Adipocyte (in vitro differentiated cells): ENCODE measurements at places on chromosomes 2 and 18.

DNA sequence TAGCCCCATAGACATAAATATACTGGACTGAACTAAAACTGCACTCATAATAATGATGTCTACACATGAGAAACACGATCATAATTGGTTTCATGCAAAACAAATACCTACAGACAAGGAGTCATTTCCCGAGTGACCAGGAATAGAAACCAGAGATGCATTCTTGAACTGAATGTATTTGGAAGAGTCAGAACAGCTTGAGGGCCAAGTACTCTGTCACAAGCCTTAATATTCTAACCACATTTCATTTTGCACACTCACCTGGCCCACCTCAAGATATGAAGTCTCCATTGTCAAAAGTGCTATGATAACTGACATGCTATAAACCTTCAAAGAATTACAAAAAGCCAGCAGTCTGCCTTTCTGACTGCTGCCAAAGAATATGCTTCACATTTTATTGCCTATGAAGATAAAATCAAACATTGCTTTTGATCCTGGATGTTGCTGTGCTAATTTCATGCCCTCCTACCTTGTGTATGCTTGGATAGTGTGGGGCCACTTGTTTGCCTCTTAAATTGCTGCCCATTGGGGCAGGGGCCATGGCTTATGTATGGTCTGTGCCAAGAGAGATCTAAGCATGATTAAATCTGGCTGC, 18.9 kb upstream of the ASAP2 start:
- DNase-seq, result peak; percentile 67

DNA sequence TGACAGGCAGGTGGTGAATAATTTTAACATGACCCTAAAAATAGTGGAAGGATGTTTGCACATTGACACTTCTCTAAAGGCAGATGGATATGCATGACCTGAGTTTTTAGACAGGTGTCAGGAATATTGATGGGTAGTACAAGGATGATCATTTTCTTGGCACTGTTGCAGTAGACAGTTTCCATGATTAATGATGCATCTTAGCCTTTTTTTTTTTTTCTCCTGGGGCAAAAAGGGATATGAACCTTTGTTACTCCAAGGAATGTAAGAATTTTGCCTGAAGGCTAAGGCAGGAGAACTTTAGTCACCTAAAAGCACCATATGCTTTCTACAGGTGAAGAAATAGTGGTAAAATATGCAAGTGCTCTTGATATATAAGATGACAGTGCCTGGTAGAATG, 136.3 kb upstream of the CAVIN2 start:
- DNase-seq, result no peak

DNA sequence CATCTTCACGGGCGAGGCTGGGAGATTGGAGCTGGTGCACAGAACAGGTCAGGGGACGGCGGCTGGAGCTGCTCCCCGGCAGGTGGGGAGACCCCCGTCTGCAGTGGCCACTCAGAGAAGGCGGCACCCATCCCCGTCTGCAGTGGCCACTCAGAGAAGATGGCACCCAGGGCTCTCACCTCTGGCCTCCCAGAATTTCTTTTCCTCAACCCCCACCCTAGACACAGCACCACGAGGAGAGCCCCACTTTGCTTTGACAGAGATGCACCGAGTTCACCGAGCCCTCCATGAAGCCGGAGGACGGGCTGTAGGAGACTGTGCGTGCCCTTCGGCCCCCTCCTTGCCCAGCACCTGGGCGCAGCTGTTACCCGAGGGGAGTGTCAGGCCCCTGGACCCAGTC, 201.6 kb upstream of the SALL3 start:
- DNase-seq, result no peak

- DNase-seq, result no peak
These were observed 168.7 kb downstream of the GLI2 start for GRCh38 chr2:120904379-120904778.

DNA sequence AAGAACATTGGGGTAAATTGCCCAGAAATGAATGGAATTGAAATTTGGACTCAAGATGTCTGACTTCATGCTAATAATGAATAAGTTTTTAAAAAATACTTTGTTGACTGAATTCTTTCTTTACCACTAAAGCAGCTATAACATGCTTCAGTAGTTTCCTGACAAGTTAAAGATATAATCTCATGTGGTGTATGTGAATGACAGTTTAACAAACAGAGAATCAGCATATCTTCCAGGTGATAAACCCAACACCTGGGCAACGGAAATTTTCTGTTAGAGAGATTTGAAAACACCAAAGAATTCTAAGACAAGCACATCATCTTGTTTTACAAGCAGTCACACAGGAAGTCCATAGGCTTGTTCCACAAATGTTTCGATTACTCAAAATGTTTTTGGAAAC, 372.6 kb upstream of the VRK2 start:
- DNase-seq, result no peak

GRCh38 chr2:195682077-195682476, 25.1 kb downstream of the SLC39A10 start:
- no peak for DNase-seq

- DNase-seq, result no peak
These were observed 21.8 kb upstream of the DNAJC27 start for GRCh38 chr2:24993406-24994145.

DNA sequence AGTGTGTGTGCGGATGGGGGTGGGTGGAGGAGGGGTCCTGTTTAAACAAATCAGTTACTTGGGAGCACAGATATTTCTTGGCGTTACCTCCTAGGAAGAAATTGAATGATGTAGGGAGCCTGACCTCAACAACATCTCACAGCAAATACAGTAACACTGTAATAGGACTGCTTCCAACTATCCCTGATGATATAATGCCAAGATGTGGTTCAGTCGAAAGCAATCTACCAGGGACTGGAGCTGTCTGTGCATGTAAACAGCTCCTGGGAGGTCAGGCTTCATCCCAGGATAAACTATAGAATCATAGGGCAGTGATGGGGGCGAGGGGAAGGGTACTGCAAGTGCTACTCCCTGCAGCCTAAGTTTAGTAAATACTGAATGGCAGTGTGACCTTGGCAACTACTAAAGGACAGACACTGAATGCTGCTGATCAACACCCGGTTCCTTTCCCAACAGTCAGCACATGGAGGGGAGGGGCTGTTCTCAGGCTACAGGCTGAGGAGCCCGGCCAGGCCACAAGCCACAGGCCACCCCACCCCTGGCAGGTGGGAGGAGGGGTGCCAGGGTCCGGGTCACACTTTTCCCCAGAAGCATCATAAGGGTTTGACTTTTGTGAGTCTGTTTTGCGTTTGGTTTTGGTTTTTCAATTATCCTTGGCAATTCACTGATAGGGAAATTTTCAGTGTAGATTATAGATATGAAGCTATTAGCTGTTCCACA, 85.3 kb upstream of the ZNF397 start:
- no peak for DNase-seq

DNA sequence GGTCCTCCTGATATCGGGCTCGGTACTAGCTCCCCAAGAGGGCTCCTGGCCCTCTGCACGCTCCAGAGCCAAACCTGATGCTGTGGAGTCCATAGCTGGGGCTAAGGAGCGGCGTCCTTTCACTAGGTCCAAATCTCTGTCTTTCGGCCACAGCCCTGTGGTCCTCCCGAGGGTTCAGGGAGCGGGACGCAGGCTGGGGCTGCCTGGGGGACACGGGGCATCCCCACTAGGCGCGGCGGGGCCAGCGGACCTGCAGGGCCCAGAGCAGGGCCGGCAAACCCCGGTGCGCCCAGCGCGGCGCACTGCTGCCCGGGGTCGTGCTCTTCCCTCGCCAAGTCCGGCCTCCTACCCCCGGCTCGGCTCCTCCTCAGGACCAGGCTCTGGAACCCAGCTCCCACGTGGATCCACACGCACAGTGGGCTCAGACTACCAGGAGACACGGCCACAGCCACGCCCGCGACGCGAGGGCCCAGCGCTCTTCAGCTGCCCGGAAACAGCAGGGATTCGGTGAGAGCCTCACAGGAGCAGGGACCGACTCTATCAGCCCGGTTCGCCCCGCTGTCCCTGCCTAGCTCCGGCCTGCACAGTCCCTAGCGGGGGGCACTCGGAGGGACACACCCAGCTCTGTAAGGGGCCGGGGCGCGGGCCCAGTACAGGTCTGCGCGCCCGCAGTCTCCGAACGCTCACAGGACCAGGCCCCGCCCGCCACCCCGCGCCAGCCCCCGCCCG, 593 bp downstream of the ZNF514 start:
- peak; percentile 64 for DNase-seq

DNA sequence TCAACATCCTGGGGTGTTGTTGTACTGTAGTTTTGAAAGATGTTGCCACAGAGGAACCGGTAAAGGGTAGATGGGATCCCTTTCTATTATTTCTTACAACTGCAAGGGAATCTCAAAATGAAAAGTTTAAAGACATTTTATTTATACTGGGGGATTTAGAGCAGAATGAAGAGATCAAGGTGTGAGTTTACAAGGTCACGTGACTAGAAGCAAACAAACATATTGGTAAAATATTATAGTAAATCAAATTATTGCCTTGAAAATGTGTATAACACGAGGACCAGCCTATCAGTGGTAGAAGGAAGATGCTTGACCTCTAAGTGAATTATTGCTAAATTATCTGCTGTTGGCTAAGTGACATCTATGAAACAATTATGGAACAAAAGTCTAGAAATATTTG, 97.2 kb downstream of the SMIM21 start:
- DNase-seq, result no peak
